Stimulated activated CD8-positive, alpha-beta memory T cell treated with anti-CD3 and anti-CD28 coated beads, Interleukin-15, amount 100 ng/mL, for 4 hours (primary cell): ENCODE measurements at places on chromosomes 2 and 18.

DNA sequence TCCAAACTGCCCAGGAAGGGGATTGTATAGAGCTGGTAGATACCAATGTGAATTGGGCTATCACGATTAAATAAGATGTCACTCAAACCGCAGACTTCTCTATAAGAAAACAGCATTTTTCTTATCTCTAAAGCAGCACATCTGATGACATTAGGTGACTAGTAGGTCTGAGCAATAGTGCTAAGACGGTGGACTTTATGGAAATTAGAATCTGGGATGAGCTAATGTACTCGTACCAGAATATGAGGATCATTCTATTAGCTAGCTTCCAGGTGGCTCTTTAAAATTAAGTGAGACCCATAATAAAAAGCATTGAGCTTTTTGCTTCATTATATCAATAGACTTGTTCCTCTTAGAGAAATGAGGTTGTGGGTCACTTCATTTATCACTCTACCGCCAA lies 130.0 kb upstream of the MC4R start:
- DNase-seq = no peak

DNA sequence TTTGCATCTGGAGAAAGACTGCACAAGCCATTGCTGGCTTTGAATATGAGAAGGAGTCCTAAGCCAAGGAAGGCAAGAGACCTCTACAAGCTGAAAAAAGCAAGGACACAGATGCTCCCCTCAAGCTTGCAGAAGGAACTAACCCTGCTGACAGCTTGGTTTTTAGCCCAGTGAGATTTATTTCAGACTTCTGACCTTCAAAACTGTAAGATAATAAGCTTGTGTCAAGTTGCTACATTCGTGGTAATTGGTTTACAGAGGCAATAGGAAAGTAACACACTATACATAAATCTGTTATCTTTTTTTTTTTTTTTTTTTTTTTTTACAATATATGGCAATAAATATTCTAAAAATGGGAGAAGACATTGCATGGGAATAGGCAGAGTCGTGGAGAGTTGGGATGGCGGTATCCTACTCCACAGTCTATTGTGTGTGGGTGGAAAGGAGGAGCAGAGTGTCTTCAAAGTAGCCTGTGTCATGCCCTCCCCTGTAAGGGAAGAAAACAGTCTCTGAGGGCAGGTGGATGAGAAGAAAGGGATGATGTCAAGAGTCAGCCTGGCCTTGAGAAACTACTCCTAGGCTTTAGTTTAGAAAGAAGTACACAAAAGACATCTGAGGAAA lies 196.9 kb downstream of the THSD7B start:
- DNase-seq = no peak

DNA sequence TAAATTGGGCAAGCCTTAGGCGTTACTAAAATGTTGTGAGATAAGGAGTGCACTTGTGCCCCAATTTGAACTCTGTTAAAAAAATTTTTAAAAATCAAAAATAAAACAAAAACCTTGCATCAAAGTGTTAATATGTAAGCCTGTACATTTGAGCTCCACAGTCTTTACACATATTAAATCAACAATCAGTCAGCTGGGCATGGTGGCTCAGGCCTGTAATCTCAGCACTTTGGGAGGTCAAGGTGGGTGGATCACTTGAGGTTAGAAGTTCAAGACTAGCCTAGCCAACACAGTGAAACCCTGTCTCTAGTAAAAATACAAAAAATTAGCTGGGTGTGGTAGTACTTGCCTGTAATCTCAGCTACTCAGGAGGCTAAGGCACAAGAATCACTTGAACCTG lies 16.3 kb downstream of the TMEM17 start:
- no peak for DNase-seq

- no peak for DNase-seq
These were observed 37.0 kb downstream of the KLHL14 start for GRCh38 chr18:32735781-32736180.

DNA sequence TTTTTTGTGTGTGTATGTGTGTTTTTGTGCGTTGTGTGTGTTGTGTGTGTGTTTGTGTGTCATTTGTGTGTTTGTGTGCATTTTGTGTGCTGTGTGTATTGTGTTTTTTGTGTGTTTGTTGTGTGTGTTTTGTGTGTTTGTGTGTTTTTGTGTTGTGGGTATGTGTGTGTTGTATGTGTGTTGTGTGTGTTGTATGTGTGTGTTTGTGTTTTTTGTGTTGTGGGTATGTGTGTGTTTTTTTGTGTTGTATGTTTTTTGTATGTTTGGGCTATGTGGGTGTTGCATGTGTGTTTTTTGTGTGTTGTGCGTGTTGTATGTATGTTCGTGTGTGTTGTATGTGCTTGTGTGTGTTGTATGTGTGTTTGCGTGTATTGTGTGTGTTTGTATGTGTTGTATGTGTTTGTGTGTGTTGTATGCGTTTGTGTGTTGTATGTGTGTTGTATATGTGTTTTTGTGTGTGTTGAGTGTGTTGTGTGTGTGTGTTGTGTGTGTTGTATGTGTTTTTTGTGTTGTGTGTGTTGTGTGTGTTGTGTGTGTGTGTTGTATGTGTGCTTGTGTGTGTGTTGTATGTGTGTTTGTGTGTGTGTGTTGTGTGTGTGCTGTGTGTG lies 275.3 kb downstream of the HRH4 start:
- no peak for DNase-seq

DNA sequence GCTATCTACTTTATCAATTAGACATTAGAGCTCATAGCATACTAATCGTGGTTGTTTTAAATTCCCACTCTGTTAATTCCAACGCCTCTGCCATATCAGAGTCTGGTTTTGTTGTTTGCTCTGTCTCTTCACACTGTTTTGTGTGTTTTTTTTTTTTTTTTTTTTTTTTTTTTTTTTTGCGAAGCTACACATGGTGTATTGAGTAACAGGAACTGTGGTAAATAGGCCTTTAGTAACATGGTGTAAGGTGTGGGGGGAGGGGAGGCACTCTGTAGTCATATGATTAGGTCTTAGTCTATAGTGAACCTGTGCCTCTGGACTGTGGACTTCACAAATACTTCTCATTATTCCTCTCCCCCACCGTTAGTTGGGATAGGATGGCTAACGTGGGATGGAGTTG lies 370.7 kb upstream of the RAB12 start:
- DNase-seq = no peak

GRCh38 chr2:112084689-112085374 lies 29.8 kb downstream of the TMEM87B start:
- no peak for DNase-seq

DNA sequence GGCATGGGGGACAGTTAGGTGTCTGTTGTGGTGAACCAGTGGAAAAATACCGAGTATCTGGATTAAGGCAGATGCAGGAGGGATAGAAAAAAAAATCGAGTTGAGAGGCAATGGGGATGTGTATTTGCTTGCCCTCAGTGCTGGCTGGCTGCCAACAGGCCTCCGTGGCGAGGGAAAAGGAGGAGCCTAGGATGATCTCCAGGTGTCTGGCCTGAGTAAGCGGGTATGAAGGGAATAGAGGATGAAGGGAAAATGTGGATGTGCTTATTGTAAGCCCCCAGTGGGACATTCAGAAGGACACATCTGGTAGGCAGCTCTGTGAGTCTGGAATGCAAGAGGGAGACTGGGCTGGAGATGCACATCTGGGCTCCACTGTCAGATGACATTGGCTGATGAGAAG lies 22.8 kb downstream of the KCNS3 start:
- DNase-seq = no peak

- no peak for DNase-seq
These were observed 64.2 kb downstream of the NPAS2 start for GRCh38 chr2:100884145-100884621.

- DNase-seq = no peak
These were observed 43.3 kb downstream of the SNED1 start for GRCh38 chr2:241041589-241042158.

DNA sequence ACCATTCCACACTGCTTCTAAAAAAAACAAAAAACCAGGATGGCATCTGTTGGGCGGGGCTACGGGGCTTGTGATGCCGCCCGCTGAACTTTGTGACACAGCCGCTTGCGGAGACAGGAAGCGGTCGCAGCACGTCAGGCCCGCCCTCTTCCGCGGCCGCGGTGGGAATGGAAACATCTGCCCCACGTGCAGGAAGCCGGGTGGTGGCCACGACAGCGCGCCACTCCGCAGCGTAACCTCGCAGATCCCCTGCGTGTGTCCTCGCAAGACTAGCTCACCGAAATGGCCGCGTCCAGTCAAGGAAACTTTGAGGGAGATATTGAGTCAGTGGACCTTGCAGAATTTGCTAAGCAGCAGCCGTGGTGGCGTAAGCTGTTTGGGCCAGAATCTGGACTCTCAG lies 168.5 kb downstream of the SUCLG1 start:
- no peak for DNase-seq

GRCh38 chr2:133760376-133760775 lies 192.1 kb upstream of the NCKAP5 start:
- DNase-seq = no peak

GRCh38 chr2:188787658-188788240 lies 186.4 kb upstream of the COL3A1 start:
- DNase-seq = no peak

DNA sequence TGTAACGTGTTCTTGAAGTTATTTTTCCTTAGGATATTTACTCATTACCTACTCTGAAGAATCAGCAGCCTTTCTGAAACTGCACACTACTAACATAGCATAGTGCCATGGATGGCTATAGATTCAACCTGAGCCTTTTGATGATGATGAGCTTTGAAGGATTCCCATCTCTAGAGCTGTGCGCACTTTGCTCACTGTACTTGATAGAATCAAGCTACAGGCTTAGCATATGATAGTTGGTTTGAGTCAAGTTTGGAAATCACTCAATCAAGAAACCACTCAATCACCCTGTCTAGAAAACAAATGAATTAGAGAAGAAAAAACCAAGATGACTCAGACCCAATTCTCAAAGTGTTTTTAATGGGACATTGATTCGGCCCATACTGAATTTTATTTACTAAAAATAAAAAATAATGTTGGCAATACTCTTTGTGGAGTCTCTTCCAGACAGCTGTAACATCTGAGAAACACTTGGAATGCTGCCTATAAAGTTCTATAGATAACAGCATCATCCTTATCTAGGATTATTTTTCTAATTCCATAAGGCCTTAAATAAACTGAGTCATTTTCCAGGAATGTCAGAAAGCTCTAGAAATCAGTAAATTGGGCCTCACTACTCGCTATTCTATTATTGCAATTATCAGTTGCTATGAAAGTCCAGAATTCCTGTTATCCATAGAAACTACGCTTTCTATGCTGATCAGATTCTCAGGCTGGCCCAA lies 259.0 kb upstream of the ERBB4 start:
- DNase-seq = no peak

DNA sequence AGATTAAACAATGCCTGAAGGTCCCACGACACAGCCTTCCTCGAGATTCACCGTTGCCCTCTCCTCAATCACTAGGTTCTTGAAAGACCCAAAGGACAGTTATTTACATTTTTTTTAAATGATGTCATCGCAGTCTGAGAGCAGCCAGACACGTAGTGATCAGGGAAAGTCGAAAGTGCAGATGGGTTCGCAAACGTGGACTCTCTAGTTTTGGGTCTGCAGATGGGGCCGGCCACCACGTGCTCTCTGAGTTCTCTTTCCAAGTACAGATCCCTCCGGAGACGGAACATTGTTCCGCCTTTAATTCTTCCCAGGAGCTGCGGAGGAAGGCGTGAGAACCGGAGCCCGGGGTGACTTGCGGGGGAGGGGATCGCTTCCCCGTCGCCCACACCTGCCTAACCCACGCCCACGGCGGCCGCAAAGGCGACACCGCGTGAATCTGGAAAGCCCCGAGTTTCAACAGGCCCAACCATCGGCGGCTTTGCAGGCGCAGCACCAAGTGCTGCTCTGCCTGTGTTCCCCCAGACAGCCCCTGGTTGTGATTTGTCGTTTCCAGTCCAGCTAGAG lies 54.3 kb downstream of the PKDCC start:
- peak; percentile 90 for DNase-seq

DNA sequence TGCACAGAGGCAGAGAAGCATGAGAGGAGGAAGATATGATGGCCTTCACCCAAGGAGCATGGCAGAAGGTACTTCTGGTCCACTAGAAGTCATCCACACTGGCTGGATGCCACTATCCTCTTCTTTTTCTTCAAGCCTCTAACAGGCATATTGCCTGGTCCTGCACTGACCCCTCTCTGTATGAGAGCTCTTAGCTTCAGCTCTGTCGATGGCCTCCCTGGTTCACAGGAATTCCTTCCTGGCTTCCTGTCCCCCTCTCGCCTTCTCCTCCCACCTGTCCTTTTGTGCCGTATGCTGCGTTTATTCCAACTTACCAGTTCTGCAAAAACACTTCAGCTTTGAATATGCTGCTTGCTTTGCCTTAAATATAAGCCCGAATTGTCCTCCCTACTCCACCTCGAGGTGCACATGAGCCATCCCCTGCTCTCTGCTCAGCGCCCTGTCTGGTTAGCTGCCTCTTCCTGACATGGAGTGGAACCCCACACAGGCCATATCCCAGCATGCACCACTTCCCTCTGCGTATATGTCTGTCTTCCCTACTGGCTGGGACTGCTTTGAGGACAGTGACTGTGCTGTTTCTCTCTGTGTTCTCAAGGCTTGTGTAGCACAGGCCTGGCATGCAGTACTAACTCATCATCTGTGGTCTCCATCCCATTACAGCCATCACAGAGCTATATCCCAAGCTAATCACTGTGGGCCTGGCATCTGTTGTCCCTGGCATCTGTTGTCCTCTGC lies 474.9 kb downstream of the EIPR1 start:
- no peak for DNase-seq

DNA sequence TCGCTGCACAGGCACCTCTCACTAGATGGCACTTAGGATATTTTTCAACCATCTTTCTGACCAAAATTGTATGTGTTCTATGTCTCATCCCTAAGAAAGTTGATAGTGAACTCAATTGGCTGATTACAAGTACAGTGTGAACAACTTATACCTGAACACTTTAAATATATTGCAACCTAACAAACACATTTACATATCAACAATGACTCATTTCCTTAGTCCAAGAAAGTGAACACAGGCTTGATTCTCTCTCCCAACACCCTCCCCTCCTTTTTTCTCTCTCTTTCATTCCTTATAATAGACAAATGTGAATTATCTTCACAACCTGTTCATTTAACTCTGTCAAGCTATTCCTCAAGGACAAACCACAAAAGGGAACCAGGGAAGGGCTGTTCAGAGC lies 192.0 kb downstream of the SLC8A1 start:
- no peak for DNase-seq
